ENCODE measurements at places on chromosomes 3 and 15.

DNA sequence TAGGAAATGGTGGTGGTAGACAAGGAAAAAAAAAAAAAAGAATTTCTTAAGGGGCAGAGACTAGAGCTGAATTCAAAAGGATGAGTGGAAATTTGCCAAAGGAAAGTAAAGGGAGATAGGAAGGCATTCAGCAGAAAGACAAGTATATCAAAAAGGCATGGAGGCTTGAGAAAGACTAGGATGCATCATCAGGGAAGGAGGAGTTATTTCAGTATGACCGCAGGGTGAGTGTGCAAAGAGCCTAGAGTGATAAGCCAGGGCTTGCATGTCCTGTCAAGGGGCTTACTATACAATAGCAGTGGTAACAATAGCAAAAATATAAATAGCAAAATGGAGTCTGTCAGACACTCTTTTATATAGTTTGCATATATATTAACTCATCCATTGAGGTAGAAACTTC is 112.0 kb downstream of the FRMD4B start:
- no peak for DNase-seq

DNA sequence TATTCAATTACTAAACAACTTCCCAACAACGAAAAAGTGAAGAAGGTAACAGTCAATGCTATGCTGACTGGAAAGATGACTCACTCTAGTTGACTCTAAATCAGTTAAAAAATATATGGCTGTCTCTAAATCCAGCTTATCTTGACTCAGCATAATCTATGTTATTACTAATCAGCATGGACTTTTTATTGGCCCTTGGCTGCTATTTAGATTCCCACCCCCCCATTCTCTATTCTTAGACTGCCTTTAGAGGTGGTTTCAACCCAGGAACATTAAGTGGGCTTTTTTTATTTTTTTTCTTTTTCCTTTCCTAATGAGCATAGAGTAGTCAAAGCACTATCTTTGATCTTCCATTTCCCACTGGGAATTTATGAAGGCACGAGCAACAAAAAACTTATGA is 1.9 kb downstream of the PCOLCE2 start:
- no peak for DNase-seq

DNA sequence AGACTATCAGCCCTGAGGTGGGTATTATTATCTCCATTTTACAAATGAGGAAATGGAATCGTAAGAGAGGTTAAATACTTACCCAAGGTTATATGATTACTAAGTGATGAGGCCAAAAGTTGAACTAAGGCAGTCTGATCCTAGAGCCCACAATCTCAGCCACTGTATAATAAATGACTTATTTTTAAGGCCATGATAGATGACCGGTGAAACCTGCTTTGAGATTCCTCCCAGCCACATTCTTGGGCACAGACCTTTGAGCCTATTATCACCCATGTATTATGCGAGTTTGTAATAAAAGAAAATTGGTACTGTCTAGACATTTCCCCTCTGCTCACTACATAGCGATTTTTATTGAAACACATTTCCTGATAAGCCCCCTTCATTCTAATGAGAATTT is 37.4 kb downstream of the POLQ start:
- DNase-seq, result no peak

GRCh38 chr3:132783152-132783551 is 60.9 kb upstream of the NPHP3 start:
- no peak for DNase-seq

DNA sequence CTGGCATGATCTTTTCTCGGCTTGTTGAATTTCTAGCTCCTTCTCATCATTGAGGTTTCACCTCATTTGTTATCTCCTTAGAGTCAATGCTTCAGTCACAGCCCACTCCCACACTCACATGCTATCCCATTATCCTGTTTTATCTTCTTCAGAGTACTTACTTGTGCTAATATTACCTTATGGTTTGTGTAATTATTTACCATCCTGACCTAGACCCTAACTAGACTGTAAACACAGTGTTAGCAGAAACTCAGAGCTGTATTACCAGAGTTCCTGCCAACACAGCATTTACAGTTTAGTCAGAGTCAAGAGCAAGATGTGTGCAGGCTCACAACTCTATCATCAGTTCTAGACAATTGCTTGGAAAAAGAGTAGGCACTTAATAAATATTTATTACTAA is 144.7 kb downstream of the OTOL1 start:
- DNase-seq, result no peak

DNA sequence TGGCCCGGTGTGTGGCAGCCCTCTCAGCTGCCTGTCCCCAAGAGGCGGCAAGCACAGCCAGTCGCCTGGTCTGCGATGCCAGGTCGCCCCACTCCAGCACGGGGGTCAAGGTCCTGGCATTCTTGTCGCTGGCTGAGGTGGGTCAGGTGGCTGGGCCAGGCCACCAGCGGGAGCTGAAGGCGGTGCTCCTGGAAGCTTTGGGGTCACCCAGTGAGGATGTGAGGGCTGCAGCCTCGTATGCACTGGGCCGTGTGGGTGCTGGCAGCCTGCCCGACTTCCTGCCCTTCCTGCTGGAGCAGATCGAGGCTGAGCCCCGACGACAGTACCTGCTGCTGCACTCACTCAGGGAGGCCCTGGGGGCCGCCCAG is 20.8 kb downstream of the CAND2 start:
- no peak for DNase-seq

GRCh38 chr3:103056542-103056941 is 621.7 kb downstream of the ZPLD1 start:
- DNase-seq, result no peak

DNA sequence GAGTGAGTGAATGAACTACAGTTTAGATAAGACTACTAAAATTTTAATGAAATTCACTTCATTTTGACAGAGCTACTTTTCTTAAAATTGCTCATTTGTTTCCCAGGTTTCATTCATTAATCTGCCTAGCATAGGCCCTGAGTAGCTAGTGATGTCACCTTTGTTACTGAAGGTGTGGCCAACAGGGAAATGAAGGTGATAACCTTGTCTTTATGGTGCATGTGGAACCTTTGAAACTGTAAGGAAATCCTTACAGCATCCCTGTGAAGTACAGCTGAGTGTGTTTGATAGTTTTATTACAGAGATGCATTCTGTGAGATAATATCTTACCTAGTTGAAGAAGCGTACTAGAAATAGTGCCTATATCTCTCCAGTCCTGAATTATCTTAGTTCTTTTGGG is 112.9 kb downstream of the AKAP13 start:
- DNase-seq, result no peak

DNA sequence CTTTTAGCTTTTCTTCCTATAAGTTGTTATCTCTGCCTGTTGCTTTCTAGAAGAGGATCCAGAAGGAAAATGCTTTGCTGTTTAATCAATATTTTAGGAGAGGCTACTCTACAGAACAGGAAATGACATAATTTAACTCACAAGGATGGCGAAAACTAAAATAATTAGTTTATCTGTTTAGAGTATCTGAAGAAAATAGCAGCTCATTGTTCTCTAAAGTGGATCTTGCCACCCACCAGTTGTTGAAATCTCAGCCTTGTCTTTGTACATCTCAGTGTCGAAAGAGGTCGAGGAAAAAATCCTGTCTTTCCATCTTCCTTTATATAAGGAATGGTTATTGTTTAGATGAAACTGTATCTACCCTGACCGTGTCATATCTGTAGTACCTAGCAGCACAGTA is 126.6 kb downstream of the ZNF609 start:
- DNase-seq, result no peak

GRCh38 chr3:10248984-10249748 is 907 bp downstream of the TATDN2 start:
- DNase-seq, result peak; percentile 41

DNA sequence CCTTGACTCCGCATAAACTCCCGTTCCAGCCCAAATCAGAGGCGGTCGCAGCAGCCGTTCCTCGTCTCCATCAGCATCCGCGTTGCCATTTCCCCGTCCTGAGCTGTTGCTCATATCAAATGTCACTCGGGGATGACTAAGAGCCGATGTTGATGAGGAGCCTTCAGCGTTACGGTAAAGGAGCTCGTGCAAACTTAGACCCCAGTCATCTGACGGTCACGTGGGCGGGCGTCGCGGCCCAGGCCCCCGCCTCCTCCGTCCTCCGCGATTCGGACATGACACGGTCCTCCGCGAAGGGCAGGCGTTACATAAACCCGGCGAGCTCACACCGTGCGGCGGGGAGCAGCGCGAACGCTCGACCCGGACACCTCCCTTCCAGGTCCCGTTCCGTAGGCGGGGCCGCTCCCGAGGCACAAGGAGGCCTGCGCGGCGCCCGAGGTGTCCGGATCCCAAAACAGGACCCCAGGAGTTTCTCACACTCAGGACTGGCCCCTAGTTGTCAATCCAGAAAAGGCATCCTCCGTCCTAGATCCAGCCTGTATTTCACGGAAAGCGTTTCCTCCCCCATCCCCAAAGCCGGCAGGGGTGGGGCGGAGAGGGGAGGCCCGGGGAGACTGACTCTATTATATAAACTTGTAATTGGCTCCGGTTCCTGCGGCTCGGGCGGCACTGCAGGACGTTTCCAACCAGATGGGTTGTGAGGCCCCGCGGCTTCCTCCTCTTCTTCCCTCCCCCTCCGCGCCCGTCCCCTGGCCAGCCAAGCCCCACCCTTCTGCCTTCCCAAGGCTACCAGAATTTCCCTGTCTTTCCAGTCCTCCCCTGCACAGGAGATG is 100.0 kb upstream of the IGF1R start:
- DNase-seq, result peak; percentile 48

DNA sequence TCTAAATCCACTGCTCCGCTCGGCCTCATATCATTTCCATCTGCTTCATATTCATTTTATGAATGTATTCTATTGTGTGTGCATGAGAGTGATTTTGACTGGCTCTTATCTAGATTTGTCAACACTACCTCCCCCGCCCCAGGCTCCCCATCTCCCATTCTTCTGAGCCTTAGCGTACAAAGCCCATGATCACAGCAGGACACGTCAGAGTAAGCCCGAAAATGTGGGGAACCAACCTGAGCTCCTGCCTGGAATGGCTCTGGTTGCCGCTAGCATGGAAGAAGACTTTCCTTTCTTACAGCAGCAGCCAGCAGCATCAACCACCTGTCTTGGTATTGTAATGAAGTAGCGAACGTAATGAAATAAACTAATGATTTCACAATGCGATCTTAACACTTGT is 61.4 kb downstream of the GABRB3 start:
- DNase-seq, result no peak

- no peak for DNase-seq
Observed at GRCh38 chr3:6962801-6963200, 101.9 kb downstream of the GRM7 start.

GRCh38 chr3:70603103-70603502 is 290.7 kb upstream of the MDFIC2 start:
- DNase-seq, result no peak

GRCh38 chr3:128998561-128998960 is 2.5 kb upstream of the EFCC1 start:
- DNase-seq, result no peak

DNA sequence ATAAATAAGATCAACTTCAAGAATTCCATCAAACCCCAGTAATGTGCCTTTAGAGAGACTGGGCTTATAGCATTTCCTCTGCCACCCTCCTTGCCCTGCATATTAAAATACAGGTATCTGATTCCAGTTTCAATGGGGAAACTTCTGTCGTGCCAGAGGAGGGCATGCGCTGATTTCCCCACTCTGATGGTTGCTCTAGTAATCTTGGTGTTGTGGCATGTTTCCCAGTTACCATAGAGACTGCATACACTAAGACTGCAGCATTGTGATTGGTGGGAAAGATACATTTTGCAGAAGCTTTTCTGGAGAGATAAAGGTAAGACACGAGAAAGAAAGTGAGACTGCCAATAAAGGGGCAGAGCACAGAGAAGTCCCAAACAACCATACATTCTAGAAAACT is 225.6 kb downstream of the TIGIT start:
- no peak for DNase-seq

- DNase-seq, result no peak
Observed at GRCh38 chr15:65369651-65370050, 8.2 kb downstream of the IGDCC3 start.

- no peak for DNase-seq
Observed at GRCh38 chr3:60024400-60024799, 974.6 kb upstream of the CFAP20DC start.

- no peak for DNase-seq
Observed at GRCh38 chr3:79994397-79994796, 226.6 kb upstream of the ROBO1 start.

Data from activated CD4-positive, alpha-beta T cell treated with anti-CD3 and anti-CD28 coated beads, Interleukin-2, amount 50 U/mL, for 4 hours (primary cell).